IPS DF 19.7 (cell line): ENCODE measurements at places on chromosomes 1 and 21.

GRCh38 chr1:2025491-2025981, 6.4 kb downstream of the GABRD start:
- no peak for DNase-seq

DNA sequence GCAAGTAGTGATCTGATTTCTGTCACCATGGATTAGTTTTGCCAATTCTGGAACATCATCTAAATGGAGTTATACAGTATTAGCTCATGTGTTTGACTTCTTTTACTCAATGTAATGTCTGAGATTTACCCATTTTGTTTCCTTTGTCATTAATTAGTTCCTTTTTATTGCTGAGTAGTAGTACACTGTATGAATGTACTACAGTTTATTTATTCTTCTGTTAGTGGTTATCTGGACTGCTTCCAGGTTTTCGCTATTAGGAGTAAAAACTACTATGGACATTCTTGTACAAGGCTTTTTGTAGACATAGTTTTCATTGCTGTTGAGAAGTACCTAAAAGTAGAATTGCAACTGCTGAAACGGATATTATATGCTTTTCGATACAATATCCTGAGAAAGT, 14.1 kb downstream of the SUCO start:
- DNase-seq: no peak

DNA sequence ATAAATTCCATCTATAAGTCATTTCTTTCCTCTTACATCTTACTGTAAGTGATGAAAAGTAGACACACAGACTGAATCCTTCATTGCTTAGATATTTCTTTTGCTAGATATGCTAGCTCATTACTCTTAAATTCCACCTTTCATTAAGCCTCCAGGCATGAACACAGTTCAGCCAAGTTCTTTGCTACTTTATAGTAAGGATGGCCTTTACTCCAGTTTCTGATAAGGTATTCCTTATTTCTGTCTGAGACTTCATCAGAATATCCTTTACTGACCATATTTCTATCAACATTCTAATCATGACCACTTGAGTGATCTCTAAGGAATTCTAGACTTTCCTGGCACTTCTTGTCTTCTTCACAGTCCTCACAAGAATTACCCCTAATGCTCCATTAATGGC, 191.7 kb upstream of the KCTD3 start:
- no peak for DNase-seq

DNA sequence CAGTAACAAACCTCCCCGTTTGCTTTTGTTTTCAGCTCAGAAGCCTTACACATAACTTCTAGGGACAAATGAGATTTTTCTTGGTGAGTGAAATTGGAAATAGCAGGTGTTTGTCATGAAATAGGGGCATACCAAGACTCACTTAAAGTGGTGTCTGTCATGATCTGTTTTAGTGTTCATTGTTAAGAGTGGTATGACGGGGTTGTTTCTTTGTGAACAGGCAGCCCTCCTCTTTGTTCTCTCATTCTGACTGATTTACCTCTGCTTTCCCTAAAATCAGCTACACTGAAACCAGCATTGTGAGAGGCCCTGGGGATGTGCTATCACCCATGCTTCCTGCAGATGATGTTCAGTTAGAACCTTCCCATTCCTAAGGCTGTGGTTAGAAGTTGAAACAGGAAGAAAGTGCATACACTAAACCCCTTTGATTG, 2.5 kb upstream of the ERO1B start:
- no peak for DNase-seq

DNA sequence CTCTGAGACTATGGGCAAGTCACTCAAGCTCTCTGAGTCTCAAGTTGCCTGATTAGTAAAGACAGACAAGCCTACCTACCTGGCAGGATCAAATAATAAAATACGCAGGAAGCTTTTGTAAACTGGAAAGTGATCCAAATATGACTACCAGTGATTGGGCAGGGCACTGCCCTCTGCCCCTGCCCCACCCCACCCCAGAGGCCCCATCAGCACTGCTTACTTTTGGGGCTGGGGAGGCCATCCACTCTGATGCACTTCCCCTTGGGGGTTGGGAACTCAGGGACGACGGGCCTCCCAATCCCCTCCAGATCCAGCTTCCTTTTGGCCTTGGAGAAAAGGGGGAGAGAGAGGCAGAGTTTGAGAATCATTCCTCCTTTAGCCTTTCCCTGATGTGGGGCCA, 6.9 kb downstream of the E2F2 start:
- DNase-seq: no peak

DNA sequence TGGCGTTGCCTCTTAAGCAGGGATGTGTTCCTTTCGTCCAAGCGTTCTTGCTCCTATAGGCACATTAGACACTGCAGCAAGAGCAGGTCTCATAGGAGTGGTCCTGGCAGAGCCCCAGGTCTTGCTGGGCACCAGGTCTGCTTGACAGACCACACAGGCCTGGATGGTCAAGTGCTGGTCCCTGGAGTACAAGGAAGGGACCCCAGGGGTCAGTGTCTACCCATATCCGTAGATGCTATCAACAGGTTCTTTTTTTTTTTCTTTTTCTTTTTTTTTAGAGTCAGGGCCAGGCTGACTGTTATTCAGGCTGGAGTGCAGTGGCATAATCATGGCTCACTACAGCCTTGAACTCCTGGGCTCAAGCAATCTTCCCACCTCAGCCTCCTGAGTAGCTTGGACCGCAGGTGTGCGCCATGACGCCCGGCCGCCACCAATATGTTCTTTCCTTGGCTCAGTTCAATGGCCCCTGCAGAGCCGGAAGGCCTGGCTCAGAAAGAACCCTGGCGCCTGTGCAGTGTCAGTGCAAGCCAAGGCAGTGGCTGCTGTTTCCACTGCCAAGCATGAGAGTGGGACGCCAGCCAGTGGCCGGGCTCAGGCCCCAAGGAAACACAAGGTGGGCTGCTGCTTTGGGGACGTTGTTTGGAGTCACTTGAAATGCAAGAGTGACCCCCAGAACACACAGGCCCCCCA, 10.0 kb upstream of the TNFRSF8 start:
- DNase-seq: no peak

DNA sequence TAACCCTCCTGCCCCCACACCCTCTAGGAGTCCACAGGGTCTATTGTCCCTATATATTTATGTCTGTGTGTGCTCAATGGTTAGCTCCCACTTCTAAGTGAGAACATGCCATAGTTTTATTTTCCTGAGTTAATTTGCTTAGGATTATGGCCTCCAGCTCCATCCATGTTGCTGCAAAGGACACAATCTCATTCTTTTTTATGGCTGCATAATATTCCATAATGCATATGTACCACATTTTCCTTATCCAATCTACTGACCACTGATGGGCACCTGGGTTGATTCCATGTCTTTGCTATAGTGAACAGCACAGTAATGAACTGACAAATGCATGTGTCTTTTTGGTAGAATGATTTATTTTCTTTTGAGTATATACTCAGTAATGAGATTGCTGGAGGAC, 13.3 kb upstream of the FHAD1 start:
- no peak for DNase-seq

GRCh38 chr1:36871146-36871971, 163.0 kb downstream of the GRIK3 start:
- DNase-seq: no peak

DNA sequence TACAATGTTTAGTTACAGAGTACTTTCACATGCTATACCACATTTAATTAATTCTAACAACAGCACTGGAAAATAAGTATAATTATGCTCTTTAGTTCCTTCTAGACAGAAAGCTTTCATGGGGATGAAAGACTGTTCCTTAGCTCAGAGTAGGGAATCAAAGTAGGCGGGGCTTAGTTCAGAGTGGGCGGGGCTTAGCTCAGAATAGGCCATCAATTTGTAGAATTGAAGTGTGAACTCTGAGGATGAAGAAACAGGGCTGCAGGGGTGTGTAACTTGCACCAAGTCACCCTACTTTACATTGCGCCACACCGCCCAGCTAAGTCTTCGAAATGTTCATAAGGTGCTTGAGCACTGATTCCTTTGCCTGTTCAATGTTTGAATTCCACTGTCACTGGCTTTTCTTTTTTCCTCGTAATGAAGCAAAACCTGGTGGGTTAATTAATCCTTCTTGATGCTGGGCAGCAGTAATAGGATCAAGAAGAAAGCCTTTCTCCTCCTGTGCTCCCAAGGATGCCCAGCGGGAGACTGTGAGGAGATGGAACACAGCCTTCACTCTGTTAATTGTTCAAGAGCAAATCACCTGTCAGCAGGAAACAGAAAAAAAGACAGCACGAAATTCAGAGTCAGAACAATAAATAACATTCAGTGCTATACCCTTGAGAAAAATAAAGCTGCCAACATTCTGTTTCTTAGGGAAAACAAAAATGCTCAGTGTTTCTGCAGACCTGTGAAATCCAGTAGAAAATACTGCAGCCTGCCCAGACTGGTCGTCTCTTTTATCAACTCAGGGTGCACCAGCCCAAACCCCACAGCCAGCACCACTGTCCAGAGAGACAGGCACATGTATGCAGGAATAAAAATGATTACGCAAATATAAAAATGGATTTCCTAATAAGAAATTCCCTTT, 66.5 kb upstream of the CAMK1G start:
- DNase-seq: no peak

GRCh38 chr1:65765631-65766030, 27.1 kb upstream of the PDE4B start:
- DNase-seq: no peak

- no peak for DNase-seq
Measured at GRCh38 chr1:66311092-66311491, 222.9 kb upstream of the SGIP1 start.

GRCh38 chr1:116808200-116808847, 54.1 kb downstream of the CD2 start:
- no peak for DNase-seq

DNA sequence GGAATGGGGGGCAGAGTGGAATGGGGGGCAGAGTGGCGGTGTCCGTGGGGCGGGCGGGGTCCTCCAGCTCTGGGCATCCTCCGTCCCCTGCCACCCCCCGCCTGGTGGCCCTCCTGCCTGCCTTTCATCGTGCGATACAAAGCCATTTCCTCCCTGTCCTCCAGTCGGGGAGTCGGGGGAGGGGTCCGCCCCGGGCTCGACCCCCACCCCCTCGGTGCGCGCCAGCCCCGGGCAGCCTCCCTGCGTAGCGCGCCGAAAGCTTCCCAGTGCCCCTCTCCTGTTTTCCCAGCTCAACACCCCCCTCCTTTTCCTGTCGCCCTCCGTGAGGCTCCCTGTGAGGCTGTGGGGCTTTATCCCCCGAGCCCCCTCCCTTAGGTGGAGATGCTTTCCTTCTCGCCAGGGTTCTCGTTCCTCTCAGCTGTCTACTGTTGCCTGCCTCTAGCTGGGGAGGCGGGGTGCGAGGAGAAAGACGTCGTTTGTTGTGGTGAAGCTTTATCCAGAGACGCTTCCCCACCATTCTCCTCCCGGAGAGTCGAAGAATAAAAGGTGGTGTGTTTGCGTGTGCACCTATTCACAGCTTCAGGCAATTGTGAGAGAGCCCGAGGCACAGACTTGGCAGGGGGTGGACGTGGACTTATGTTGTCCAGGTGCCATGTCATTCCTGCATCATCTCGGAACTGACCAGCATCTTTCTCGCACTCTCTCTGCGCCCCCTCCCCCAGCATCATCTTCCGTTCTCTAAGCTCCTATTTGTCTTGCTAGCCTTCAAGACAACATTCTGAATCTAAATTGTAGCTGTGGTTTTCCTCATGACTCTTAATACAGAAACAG, 848 bp downstream of the DNM3 start:
- DNase-seq: no peak

DNA sequence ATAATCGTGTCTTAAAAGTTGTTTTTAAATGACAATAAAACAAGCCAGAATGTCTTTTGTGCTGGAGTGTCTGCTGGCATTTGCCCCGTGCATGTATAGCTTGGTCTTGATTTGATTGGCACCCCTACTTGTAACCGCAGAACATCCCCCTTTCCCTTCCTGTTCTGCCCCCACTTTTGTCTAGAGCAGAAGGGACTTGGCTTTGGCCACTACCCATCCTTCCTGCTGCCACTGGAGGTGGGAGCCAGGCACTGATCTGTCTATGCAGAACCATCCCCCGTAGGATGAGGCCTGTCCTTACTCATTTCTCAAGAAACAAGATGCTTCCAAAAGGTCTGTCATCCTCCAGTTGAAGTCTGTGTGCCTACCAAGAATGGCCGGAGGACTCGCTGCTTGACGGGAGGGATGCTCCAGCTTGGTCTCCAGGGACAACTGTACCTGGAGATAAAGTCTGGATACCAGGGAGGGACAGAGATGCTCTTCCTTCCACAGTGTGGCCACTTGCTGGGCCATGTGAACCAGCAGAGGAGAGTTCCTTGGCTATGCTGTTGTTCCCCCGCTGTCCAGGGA, 1.1 kb upstream of the SLC27A3 start:
- DNase-seq: no peak

DNA sequence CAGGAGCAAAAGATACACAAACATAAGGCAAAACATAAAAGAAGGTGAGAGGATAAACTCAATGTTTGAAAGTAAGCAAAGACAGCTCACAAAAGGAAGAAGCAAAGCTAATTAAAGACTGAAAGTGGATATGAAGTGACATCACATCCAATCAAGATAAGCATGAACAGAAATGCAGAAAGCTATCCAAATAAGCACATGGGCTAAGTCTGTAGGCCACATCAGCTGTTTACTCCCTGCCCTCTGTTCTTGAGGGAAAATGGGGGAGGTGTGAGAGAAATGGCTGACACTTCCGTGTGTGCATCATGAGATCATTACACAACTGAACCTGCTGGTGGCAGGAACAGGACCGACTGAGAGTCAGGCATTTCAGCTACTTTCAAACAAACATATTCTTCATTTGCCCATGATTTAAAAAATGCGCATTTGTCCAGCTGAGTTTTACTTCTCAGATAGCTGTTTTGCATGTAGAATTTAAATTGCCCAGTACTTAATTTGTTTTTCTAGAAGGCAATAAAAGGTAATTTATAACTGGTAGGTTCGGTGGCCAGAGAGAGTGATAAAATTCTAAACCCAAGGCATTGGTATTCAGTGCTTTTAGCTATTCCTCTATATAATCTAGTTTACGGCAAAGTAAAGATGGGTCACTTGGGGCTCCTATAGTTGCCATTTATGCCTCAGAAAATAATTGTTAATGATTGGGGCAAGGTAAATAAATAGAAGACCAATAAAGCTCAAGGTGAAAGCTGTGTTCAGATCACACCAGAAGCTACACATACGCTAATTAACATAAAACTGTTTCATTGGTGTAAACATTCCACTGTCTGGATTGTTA, 27.2 kb upstream of the MAN1A2 start:
- DNase-seq: no peak

DNA sequence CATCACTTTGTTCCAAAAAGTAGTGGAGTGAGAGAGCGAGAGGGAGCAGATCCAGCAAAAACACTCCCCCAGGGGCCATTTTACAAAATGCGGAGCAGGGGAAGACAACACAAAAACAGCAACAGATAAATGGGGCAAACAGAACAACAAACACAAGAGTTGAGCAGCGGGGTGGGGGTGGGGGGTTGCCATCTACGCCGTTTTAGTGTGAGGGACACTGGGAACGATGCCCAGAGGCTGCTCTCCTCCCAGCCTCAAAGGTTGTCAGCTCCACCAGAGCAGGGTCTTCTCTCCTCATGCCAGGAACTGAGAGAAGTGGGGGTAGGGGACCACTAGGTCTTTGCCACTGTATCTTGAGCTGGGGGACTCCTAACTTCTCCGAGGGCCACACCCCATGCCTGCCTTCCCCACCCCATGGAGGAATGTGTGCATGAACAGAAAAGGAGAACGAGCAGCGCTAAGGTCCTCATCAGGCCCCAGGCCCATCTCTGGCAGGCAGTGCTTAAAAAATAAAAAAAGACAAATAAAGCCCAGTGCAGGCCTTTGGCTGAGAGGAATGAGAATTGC, 1.3 kb upstream of the PBXIP1 start:
- no peak for DNase-seq
